Thoracic aorta (tissue), 2 donors: ENCODE measurements at places on chromosomes 7 and 10. TPM values are rescaled to one million over a fixed set of nuclear protein-coding genes. Genes with fewer than 3 reads are reported as not detected.
A peak's percentile ranks its signal among the peaks of the same experiment; 100 is the strongest.

The PKD2L1 gene
- total RNA-seq: not detected

The ASB10 gene
- not detected for total RNA-seq

The FEZF1 gene
- total RNA-seq: not detected

The CAV1 gene
- total RNA-seq: 194 TPM

The SPDYE8 gene
- not detected for total RNA-seq

The SORCS3 gene
- total RNA-seq: not detected

The GATA3 gene
- total RNA-seq: not detected

The AMZ1 gene
- total RNA-seq: 3.7 TPM

The ZNF239 gene
- 2.8 TPM for total RNA-seq

The SEMA3E gene
- total RNA-seq: 15.2 TPM

DNA sequence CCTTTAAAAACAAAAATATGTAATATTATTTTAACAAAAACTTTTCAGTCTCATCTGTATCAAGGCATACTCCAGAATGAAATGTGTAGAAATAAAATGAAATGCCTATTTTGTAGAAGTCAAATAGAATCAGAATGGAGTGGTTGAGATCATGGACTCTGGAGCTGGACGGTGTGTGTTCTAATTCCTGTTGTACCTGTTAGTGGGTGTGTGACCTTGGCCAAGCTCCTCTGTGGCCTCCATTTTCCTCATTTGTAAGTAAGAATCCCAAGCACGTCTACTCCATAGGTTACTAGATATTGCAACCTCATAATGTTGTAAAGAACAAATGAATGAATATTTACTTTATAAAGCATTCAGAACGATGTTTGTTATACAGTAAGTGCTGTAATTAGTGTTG lies 74.9 kb downstream of the HDAC9 start:
- no peak overlapping the region for H3K27ac ChIP-seq
- H3K4me1 ChIP-seq: peaks cover 6% of the 10 kb centered on the region
- no peaks in the 10 kb centered on the region for H3K36me3 ChIP-seq
- H3K27me3 ChIP-seq: no peaks in the 10 kb centered on the region
- H3K4me3 ChIP-seq: no peak overlapping the region

DNA sequence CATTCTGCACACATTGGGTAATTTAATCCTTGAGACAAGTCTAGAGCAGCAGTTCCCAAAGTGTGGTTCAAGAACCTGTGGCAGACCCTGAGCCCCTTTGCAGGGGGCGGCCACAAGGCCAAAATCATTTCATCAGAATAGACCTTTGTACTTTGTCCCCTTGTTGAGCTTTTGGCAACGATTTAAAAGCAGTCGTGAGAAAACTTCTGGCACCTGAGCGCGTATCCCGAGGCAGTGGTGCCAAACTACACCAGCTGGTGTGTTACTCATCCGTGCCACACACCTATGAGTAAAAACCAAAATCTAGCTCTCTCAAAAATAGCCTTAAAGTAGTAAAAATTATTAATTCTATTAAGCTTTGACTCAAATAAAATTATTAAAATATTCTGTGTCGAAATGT lies 306.8 kb downstream of the SDK1 start:
- H3K4me1 ChIP-seq: peaks cover 5% of the 10 kb centered on the region
- no peak overlapping the region for H3K4me3 ChIP-seq
- H3K27me3 ChIP-seq: no peaks in the 10 kb centered on the region
- H3K27ac ChIP-seq: no peak overlapping the region
- no peak for DNase-seq

DNA sequence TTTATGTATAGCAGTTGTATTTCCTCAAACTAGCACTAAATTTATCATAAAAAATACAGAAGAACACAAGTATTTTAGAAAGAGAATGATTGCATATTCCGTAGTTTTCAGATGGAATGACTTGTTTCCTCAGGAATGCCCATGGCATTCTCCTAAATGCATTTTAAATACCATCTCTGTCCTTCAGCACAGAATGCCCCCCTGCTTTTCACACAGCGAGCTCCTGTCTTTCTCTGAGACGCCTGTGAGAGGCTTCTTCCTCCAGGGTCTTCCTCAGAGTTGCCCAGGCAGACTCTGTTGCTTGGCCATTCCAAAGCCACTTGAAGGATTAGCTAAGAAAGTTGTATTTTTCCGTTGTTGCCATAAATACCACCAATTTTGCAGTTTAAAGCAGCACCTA lies 10.1 kb downstream of the LANCL2 start:
- DNase-seq: no peak
- no peaks in the 10 kb centered on the region for H3K36me3 ChIP-seq
- H3K4me1 ChIP-seq: no peaks in the 10 kb centered on the region
- no peak overlapping the region for H3K4me3 ChIP-seq

DNA sequence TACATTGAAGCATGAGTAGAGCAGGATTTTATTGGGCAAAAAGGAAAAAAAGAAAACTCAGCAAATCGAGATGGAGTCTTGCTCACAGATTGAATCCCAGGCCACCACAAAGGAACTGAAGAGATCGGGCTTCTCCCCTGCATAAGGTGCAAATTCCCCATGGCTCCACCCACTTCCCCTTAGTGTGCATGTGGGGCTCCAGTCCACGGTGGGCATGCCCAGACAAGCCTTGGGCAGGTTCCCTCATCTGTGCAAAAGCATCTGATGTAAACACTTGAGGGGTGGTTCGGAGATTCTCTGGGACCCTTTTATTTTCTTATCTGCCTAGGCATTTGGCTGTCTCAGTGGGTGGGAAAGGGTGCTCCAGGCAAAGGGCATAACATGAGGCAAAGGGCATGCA lies 150.7 kb downstream of the CFTR start:
- H3K36me3 ChIP-seq: no peaks in the 10 kb centered on the region
- no peaks in the 10 kb centered on the region for H3K27me3 ChIP-seq
- no peak overlapping the region for H3K4me3 ChIP-seq
- DNase-seq: no peak
- no peaks in the 10 kb centered on the region for H3K4me1 ChIP-seq

GRCh38 chr7:149791-150636 lies 42.4 kb upstream of the FAM20C start:
- no peak for DNase-seq
- H3K36me3 ChIP-seq: no peaks in the 10 kb centered on the region

- no peak for DNase-seq
- no peaks in the 10 kb centered on the region for H3K27me3 ChIP-seq
- H3K4me1 ChIP-seq: peaks cover 40% of the 10 kb centered on the region
- no peak overlapping the region for H3K27ac ChIP-seq
Measured at GRCh38 chr10:80460399-80461207, 6.5 kb downstream of the TSPAN14 start.

DNA sequence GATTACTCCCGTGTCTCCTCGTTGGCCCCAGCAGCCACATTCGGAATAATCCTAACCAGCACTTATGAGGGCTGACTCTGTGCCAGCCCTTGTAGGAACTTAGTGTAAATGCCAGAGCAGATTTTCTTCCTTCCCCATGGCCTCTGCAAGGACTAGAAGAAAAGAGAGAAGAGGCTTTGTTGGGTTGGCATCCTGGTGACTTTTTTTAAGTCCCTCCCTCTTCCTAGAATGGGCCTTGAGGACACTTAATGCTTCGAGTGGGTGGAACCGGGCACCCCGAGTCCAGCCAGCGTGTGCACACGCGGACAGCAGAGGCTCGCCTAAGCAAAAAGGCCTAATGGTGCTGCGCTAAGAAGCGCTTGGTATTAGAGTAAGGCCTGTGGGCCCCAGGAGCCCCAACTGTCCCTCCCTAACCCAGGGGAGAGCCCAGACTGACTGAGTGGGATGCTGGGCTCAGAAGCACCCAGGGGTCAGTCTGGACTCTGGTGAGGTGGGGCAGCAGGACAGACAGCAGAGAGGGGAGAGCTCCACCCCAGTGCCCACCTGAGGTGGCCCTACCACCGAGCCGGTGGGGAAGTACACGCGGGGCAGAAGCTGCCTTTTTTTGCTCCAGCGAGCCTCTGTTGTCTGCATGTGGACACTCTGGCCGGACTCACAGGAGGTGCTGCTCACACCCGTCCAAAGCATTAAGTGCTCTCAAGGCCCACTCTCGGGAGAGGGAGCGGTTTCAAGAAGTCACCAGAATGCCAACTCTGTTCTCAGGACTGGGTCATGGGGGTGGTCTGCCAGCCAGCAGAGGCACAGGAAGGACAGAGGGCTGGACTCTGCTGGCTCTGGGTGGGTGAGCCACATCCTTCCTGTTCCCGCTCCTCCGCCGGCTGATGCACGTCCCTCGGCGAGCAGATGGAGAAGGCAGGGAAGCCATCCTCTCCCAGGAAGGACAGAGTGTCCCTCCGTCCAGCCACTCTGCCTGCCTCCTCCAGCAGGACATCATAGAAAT lies 12.5 kb downstream of the ITPRIP start:
- no peaks in the 10 kb centered on the region for H3K36me3 ChIP-seq
- DNase-seq: no peak
- no peak overlapping the region for H3K27ac ChIP-seq
- H3K4me3 ChIP-seq: no peak overlapping the region

GRCh38 chr7:111732923-111733322 lies 170.6 kb upstream of the IMMP2L start:
- H3K36me3 ChIP-seq: peaks cover 10% of the 10 kb centered on the region
- no peak overlapping the region for H3K4me3 ChIP-seq
- no peak for DNase-seq
- H3K27me3 ChIP-seq: no peaks in the 10 kb centered on the region
- H3K4me1 ChIP-seq: no peaks in the 10 kb centered on the region

- H3K27ac ChIP-seq: peak overlapping the region; percentile 48
- no peaks in the 10 kb centered on the region for H3K36me3 ChIP-seq
- H3K4me3 ChIP-seq: no peak overlapping the region
- peaks cover 53% of the 10 kb centered on the region for H3K4me1 ChIP-seq
Measured at GRCh38 chr10:89478085-89478738, 57.2 kb downstream of the SLC16A12 start.

DNA sequence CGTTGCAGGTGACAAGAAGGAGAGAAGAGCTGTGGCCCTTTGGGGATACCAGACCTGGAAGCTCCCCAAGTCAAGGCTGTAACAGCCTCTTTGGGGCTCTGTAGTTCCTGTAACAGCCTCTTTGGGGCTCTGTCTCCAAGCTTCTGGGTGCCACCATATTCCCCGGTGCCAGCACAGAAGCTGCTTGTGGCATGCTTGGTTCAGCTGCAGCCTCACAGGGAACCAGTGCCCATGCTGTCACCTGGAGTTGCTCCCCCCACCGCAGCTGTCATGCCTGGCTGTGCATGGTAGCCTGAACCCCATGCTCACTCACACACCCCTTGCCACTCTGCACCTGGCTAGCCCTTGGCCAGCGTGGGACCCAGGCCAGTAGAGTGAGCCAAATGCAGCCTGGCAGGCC lies 109.1 kb downstream of the ELAPOR2 start:
- no peak for DNase-seq
- no peak overlapping the region for H3K4me3 ChIP-seq
- peaks cover 6% of the 10 kb centered on the region for H3K4me1 ChIP-seq

DNA sequence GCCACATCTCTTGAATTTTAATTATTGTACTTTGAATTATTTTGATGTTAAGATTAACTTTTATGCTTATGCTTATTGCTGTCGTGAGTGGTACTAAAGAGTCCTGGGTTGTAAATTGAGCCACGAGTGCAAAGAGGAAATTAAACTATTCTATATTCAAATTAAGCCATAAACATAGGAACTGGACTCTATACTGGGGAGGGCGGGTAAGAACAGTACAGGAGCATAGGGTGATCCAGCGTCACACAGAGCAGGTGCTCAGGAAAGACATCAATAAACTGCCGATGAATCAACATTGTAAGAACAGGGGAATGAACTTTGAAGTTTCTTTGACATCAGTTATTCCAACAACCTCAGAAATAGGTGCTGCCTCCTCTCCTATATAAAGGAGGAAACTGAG lies 219.6 kb downstream of the CACNB2 start:
- no peak for DNase-seq
- no peaks in the 10 kb centered on the region for H3K27me3 ChIP-seq
- no peaks in the 10 kb centered on the region for H3K36me3 ChIP-seq
- no peaks in the 10 kb centered on the region for H3K4me1 ChIP-seq
- no peak overlapping the region for H3K27ac ChIP-seq

DNA sequence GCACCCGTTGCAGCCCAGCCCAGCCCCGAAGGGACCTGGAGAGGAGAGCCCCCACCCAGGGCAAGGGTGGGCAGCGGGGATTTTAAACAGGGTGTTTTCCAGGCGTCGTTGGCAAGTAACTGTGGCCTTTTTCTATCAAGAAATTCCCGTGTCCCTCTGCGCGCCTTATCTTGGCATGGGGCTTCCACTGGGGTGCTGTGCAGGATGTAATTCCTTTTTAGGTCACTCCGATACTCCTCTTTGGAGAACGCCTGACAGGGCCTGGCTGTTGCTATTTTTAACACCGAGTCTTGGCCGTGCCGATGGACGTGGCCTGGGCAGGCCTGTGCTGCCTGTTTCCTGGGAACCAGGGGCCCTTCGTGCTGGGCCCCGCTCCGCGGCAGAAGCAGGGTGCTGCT lies 93.8 kb downstream of the INPP5A start:
- peak overlapping the region; percentile 90 for H3K27ac ChIP-seq
- H3K36me3 ChIP-seq: no peaks in the 10 kb centered on the region
- H3K4me1 ChIP-seq: peaks cover 55% of the 10 kb centered on the region
- H3K27me3 ChIP-seq: no peaks in the 10 kb centered on the region
- no peak overlapping the region for H3K4me3 ChIP-seq

GRCh38 chr7:41621953-41622831 lies 80.7 kb downstream of the INHBA start:
- H3K27ac ChIP-seq: no peak overlapping the region
- DNase-seq: no peak
- H3K4me1 ChIP-seq: no peaks in the 10 kb centered on the region
- H3K36me3 ChIP-seq: no peaks in the 10 kb centered on the region

GRCh38 chr7:81294897-81295515 lies 376.2 kb upstream of the SEMA3C start:
- DNase-seq: no peak
- no peak overlapping the region for H3K4me3 ChIP-seq
- H3K36me3 ChIP-seq: no peaks in the 10 kb centered on the region
- H3K27me3 ChIP-seq: no peaks in the 10 kb centered on the region

DNA sequence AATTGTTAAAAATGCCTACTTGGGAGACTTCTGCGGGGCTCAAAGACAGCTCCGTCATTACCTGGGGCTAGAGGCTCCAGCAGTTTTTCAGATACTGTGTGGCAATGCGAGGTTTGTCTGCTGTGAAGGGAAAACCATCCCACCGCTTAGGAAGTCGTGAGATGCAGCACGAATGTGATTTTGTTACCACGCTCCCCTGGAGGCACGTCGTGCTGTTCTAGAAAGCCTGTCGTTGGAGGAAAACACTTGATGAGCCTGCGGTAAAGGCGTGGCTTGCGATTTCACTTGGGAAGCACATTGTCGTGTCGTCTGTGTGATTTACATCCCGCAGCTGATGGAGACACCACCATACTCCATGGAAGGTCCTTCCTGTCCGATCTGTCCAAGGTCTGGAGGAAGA lies 39.3 kb downstream of the CAMK1D start:
- H3K4me3 ChIP-seq: no peak overlapping the region
- no peak overlapping the region for H3K27ac ChIP-seq
- no peaks in the 10 kb centered on the region for H3K36me3 ChIP-seq
- peaks cover 13% of the 10 kb centered on the region for H3K4me1 ChIP-seq
- DNase-seq: no peak

DNA sequence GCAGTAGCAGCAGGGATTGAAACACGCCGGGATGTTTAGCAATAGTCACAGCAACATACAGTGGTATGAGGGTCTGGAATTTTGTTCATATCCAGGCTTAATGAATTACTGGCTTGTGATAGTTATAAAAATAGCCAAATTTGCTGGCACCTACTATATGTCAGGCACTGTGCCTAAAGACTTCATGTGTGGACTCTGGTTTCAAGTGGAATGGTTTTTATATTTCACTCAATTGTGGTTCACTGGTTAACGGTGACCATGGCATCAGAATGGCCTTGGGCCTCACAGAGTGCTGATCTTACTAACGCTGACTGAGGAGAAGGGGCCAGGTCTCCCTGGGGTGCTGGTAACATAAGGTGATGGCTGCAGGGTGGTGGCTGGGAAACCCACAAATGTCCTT lies 55.7 kb downstream of the CELF2 start:
- no peak overlapping the region for H3K4me3 ChIP-seq
- no peaks in the 10 kb centered on the region for H3K27me3 ChIP-seq
- no peak for DNase-seq
- H3K4me1 ChIP-seq: no peaks in the 10 kb centered on the region
- no peak overlapping the region for H3K27ac ChIP-seq
